ENCODE measurements at places on chromosomes 12 and 14.

DNA sequence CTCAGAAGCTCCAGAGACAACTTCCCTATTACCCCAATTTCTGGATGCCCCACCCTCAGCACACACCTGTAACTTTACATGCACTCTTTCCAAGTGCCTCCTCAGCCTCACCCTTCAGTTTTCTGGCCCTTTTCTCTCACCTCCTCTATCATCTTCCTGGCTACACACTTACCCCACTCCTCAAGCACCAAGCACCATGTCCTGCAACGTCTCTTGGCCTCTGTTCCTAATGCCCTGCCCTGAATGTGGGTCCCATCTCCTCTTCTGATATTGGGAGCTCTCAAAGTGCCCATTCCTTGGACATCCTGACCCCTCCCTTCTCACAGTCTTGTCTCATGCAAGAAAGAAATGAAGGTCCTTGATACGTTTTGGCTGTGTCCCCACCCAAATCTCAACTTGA, 1.2 kb downstream of the KRT72 start:
- DNase-seq, result no peak

DNA sequence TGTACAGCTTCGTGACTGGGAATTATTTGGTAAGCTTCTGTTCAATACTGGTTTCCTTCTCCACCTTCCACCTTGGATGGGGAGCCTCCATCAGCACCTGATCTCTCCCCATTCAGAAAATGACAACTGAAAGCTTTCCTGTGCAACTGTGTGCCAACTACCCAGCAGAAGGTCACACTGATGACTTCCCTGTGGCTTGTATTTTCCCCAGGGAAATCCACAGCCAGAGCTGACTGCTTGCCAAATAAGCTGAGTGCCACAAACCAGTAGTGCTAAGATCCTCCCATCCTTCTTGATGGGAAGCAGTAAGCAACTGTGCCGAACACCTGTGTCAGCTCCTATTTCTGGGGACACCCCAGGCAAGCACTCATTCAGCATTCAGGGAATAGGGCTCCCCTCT, 257.2 kb upstream of the SOX5 start:
- no peak for DNase-seq

DNA sequence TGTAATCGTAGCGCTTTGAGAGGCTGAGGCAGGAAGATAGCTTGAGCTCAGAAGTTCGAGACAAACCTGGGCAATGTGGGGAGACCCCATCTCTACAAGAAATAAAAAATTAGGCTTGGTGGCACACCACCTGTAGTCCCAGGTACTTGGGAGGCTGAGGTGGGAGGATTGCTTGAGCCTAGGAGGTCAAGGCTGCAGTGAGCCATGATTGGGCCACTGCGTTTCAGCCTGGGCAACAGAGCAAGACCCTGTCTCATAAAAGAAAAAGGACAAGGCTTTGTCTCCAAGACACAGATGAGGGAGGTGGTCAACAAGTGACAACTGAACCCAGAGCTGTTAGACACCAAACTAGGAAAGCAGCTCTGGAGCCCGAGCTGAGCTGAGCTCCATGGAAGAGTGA, 14.5 kb upstream of the TAMALIN start:
- DNase-seq, result no peak

DNA sequence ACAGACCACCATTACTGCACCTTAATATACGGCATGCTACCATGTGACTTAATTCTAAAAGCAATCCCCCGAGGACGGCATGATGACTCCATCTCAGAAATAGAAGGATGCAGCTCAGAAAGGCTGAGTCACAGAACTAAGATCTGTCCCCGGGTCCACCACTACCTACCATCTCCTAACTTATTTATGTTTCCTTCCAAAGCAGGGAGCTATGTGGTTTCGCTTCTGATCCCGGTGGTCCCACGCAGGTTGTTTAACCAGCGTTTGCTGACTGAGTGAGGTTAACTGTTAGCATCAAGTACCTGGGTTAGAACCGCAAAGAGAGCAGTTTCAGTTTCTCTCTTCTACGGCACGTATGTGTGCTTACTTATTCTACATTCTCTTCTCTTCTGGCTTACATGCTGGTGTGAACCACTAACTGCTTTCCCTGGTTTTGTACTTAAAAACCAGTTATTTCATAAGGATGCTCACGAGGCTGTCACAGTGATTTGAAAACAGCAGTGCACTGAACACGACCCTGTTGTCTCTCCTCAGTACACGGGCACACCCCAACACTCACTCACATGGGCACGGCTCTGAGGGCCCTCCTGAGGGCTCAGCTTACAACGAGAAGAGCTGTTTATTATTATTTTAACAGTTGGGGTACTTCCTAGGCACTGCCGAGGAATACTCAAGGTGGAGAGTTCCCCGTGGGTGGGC, 66.7 kb downstream of the CCDC88C start:
- no peak for DNase-seq

DNA sequence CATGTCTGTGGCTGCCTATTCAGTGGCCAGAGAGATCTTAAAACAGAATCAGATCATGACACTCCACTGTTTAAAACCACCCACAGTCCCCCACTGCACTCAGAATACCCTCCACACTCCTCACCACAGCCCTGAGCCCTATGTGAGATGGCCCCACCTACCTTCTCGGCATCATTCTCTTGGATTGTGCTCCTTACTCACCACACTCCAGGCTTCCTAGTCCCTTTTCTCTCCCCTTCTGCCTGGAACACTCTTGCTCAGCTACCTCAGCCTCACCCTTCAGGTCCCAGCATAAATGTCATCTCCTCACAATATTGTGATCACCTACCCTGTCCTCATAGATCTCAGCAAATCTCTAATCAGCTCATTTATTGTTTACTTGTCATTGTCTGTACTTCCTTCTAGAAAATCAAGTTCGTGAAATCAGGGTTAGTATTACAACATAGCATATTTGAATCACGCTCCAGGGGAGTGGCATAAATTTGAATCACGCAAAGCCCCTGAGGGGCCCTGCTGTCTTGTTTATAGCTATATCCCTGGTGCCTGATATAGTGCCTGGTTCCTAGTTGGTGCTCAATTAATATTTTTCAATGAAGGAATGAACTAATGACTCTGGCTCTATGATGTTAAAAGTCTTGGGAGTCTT, 42.8 kb downstream of the SLC35F4 start:
- DNase-seq, result no peak

GRCh38 chr12:28974883-28975282, 174.2 kb upstream of the FAR2 start:
- no peak for DNase-seq

- no peak for DNase-seq
Observed at GRCh38 chr12:49982246-49983087, 9.7 kb downstream of the AQP6 start.

DNA sequence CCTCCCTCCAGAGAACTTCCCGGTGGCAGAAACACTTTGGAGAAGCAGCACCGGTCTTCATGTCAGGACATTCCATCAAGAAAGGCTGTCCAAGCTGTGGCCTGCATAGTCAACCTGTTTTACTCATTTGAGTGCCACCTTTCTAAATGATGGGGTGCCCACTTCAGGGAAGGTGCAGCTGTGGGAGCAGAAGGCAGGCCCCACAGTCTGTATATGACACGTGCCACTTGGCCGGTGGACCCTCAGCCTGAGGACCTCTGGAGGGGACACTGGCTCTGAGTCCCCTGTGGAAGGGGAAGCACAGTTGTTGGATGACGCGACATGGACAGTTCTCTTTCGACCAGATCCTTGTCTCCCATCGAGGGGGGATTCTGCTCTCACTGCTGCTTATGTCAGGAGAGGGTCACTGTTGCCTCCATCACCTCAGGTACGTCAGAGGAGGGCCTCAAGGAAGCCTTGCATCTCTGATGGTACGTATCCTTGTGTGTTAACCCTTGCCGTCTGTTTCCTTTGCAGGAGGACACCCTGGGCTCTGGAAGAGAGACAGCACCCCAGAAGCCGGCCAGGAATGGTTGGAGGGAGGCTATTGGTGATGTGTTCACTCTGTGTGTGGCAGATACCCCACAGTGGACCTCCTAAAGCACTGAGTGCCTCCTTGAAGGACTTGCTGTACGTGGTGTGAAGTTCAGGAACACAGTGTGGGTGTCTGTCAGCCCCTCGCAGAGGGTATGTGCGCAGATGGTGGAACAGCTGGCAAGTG, 132.1 kb upstream of the RTL1 start:
- no peak for DNase-seq

DNA sequence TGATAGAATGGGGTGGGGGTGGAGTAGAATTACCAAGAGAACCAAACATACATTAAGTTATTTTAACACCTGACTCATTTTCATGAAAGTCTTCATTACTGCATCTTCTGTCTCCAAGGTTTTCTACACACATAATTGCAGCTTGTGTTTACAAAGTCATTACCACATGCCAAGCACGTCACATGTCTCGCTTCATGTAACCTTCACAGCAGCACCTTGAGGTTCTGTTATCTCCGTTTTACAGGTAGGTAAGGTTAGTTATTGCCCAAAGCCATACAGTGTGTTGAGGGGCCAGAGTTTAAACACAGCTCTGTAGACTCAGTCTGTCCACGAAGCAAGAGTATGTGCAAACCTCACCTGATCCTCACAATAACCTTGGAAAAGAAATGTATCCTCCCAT, 64.3 kb upstream of the RBM19 start:
- DNase-seq, result no peak

DNA sequence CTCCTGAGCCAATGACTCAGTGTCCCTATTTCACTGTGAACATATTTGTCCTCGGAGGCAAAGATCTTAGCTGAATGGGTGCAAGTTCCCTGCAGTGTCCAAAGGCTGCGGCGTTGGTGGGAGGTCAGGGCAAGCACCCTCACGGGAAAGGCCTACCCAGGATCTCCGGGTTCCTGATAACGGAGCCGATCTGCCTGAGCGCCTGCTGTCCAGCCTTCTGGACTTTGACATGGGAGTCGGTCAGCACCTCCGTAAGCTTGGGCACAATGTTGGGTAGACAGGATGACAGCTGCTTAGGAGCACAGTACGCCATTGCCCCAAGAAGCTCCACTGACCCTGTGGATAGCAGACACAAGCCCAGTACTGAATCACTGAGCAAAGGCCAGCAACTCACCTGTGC, 31.5 kb upstream of the RAB35 start:
- no peak for DNase-seq

- no peak for DNase-seq
Observed at GRCh38 chr12:124184456-124184855, 110.4 kb upstream of the RFLNA start.

All from brain pericyte (primary cell).